Activated T-cell treated with anti-CD3 and anti-CD28 coated beads, Interleukin-2, amount 50 U/mL, for 24 hours (primary cell): ENCODE measurements at places on chromosomes 2 and 18.
A peak's percentile ranks its signal among the peaks of the same experiment; 100 is the strongest.

GRCh38 chr2:41701231-41701630, 346.6 kb upstream of the PKDCC start:
- DNase-seq: no peak

GRCh38 chr2:224404796-224405195, 2.9 kb upstream of the FAM124B start:
- no peak for DNase-seq

DNA sequence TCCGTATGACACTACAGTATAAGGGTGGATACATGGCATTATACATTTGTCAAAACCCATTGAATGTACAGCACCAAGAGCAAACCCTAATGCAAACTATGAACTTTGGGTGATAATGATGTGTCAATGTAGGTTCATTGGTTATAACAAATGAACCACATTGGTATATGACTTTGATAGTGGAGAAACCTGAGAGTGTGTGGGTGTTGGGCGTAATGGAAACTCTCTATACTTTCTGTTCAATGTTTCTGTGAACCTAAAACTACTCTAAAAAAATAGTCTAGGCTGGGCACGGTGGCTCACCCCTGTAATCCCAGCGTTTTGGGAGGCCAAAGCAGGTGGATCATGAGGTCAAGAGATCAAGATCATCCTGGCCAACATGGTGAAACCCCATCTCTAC, 6.5 kb upstream of the ACTG2 start:
- DNase-seq: no peak

GRCh38 chr2:65388051-65388531, 44.3 kb downstream of the SPRED2 start:
- no peak for DNase-seq

DNA sequence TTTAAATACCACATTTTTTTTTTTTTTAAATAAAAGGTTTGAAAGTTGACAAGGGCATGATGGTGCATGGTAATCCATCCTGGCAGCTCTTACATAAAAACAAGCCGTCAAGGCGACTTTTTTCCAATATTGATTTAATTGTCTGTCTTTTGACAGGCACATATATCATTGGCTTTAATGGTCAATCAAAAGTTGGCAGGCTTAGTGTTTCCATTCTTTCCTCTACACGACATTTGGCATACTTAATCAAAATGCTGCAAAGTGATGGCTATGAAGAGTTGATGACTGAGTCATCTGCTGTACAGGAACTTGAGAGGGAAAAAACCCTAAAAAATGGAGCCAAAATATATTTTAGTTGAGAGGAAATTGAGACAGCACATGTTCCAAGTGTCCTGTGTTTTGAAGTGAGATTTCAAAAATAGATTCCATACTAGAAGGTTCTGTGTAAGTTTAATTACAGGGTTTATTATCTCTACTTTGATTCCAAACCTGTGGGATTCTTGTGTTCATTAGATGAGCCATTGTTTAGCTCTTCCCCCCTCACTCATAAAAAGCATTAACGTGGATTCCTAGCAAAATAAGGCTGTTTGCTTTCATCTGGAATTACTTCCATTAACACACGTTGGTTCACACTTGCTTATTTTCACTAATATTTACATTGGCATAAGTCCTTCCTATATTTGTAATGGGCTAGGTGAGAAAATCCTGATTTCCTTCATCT, 3.2 kb downstream of the TSHZ1 start:
- no peak for DNase-seq

DNA sequence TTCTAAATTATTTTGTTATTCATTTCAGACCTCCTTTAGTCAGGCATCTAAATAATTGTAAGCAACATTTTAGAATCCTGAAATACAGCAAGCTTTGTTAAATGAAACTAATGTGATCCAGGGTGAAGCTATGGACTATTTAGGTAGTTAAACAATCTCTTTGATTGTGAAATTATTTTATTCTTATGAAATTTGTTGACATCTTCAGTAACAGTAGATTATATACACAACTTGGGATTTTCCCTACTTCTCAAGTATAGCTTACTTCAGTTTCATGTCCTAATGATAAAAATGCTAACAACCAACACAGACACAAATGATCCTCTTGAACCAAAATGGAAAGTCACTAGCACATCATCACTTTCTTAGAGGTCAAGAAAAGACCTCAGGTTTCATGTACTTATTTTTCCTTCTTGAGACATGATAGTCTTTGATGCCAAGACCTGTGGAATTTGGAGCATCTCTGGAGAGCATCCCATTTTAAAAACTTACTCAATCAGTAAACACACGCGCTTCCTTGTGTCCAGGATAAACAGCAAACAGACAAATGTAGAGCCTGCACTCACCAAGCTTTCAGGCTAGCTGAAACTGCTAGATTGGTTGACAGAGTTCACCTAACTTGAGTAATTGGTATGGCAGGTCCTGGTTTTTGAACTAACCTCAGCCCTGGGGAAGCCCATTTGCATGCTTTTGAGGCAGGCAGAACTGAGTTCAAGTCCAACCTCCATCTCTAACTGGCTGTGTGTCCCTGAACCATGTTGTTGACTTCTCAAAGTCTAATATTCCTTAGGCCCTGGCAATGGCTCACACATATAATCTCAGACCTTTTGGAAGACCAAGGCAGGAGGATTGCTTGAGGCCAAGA, 47.8 kb downstream of the KCTD18 start:
- no peak for DNase-seq

- DNase-seq: no peak
Observed at GRCh38 chr2:186503827-186504606, 18.0 kb downstream of the ZC3H15 start.

DNA sequence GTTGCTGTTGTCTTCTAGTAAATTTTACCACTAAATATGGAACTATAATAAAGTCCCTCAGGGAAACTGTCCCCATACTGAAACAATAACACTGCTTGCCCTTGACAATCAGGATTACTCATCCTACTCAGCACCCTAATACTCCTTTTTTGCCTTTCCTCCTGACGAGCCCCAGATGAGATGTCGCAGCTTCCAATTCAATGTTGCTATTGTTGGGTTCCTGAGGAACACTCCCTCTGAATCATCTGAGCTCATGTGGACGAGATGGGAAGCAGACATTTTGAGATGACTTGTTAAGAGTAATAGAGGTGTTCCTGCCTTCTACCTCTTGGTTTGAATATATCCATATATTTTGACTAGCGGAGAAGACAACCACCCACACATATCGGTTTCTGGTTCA, 187.8 kb upstream of the FAM98A start:
- DNase-seq: no peak

DNA sequence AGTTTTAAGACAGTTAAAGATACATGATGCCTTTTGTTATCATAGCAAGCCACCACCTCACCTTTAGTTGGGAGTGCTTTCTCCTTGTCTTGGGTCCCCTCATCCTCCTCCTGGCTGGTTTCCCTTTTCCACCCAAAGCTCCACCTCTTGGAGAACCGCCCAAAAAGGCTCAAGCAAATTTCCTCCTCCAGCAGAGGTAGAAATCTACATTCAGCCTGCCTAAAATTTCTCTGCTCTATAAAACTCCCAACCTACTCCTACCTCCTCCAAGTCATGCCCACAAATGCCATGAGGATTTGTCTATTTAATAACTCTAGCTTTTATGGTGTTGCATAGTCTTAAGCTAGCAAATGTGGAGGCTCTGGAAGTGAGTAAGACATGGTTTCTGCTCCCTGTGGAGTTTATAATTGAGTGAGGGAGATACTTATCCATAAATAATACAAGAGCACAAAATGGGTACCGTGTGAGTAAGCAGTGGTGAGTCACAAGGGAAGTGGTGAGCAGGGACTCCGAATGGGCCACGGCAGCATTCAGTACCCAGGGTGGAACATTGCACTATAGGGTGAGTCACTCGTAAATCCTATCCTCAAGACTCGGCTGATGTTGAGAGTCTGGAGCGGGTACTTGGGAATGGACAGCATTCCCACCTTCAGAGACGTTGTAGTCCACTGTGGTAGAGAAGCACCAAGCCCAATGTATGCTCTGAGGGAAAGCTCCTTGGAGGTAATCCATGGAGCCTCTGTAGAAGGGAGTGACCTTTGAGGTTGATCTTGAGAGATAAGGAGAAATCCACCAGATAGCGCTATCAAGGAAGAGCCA, 146.3 kb downstream of the RTN4 start:
- peak; percentile 57 for DNase-seq
